ENCODE measurements at places on chromosomes 6 and 20. TPM values are rescaled to one million over a fixed set of nuclear protein-coding genes. Genes with fewer than 3 reads are reported as not detected.

Gene TFAP2B
- total RNA-seq = not detected

Gene PRRT1
- total RNA-seq = 0.20 TPM

Gene CST5
- not detected for total RNA-seq

Gene HSPA1L
- total RNA-seq = 0.82 TPM

Gene LY6G5B
- 2.8 TPM for total RNA-seq

Gene TP53INP2
- total RNA-seq = 2.2 TPM

DNA sequence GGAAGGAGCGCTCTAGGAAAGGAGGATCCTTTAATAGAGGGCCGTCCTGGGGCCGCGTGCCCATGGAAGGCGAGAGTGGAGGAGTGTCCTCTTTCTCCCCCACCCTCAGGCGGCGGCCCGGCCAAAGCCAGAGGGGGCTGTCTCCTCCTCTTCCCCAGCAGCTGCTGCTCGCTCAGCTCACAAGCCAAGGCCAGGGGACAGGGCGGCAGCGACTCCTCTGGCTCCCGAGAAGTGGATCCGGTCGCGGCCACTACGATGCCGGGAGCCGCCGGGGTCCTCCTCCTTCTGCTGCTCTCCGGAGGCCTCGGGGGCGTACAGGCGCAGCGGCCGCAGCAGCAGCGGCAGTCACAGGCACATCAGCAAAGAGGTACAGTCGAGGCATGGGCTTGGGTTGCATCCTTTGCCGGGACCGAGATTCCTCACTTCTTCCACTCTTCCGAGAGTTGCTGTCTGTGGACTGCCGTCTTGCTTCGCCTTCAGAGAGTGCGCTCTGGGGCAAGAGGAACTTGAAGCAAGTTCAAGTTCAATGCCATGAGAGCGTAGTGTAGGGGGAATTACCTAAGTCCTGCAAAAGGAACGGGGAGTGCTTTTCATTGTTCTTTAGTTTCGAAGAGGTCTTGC lies at the start of gene LAMA2:
Gene LAMA2 (plus strand): TSS at position 148 of the 621 bp plus-strand sequence. CDS start 108 bp downstream, at position 256.
- DNase-seq = no peak

GRCh38 chr20:50508171-50508755 lies 1.9 kb upstream of the PTPN1 start:
- DNase-seq = no peak

Data from NCI-H460 (cell line).